Cortex of kidney (tissue), 1 donor: ENCODE measurements at places on chromosomes 11 and 22.

DNA sequence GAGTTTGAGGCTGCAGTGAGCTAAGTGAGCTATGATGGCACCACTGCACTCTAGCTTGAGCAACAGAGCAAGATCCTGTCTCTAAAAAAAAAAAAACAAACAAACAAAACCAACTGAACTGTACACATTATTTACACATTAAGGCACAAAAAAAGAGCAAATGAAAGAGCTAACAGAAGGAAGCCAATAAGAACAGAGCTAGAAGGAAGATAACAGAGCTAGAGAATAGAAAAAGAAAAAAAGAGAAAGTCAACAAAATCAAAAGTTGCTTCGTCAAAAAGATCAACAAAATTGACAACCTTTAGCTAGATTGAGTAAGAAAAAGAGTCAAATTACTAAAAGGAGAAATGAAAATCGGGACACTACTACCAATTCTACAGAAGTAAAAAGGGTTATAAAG is 25.0 kb downstream of the GUCD1 start:
- DNase-seq = no peak

DNA sequence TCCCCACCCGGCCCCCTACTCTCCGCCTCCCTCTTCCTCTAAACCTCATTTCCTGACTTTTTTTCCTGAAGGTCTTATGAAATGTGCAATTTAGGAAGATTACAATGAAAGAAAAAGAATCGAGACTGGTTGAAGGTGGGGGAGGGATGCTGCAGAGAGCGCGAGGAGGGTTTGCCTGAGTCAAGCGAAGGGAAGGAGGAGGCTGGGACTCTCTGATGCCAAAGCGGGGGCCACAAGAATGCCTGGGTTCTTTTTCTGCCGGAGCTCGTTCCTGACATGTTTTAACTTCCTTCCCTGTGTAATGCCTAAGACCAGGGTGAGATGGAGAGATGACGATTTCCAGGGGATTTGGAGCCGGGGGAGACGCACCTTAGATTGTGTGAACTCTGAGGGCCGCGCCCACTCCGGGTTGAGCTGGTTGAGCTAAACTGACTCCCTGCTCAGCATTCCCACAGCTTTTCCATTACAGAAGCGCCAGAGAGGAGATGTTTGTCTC is 270.5 kb upstream of the SORL1-AS1 start:
- DNase-seq = no peak

- DNase-seq = no peak
These were observed 46.0 kb downstream of the PPARA start for GRCh38 chr22:46196278-46196677.

DNA sequence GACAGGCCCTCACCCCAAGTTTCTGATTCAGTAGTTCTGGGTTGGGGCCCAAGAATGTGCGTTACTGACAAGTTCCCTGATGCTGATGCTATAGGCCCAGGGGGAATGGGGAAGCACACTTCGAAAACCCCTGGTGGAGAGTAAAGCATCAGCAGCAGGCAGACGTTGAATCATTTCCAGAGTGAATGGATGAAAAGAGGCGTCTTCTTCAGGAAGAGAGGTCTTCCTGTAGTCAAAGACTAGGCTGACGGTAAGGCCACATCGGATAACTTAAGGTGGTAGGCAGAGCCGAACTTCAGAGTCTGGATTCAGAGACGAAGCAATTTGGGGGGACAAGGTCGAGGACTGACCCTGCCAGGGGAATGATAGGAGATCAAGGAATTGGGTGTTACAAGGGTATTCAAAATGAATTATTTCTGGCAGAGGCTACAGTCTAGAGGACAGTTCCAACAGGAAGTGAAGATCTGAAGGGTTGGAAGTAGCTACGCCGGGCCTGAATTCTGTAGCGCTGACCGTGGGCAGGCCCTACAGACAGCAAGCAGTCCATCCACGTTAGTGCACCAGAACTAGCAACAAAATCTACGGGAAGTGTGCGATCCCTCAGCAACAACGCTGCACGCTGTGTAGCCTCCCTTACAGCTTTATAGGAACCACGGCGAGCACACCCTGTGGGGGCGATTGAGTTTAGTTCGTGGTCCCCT is 862 bp upstream of the CENATAC start:
- DNase-seq = no peak

- no peak for DNase-seq
These were observed 16.3 kb upstream of the CTSD start for GRCh38 chr11:1779806-1780699.

- no peak for DNase-seq
These were observed 14.5 kb upstream of the CYTH4 start for GRCh38 chr22:37267661-37268413.

- DNase-seq = no peak
These were observed 8.9 kb upstream of the OPCML start for GRCh38 chr11:133541021-133541719.

DNA sequence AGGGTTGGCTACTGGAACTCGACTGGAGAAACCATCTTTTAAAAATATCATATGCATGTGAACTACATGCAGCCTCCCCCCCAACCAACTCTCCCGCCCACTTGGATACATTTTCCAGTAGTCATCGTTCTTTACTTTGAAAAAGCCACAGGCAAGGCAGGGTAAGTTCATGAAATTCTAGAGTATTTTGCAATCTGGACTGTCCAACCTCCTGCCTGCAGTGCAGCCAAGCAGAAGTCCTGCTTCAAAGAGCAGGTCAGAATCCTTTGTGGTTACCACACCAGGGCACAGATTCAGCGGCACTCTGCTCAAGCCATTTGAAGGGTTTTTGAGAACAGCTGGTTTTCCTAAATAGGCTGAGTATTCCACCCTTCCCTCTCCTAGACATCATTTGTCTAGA is 12.1 kb downstream of the ELF5 start:
- no peak for DNase-seq

- no peak for DNase-seq
These were observed 11.4 kb downstream of the SLC35F2 start for GRCh38 chr11:107847184-107847583.

GRCh38 chr11:48124880-48125279 is 91.7 kb upstream of the OR4B1 start:
- DNase-seq = no peak

- no peak for DNase-seq
These were observed 42.8 kb downstream of the EXT2 start for GRCh38 chr11:44138286-44138685.

- DNase-seq = no peak
These were observed 32.3 kb downstream of the TMPRSS5 start for GRCh38 chr11:113673550-113674396.

- no peak for DNase-seq
These were observed 12.2 kb downstream of the BCL9L start for GRCh38 chr11:118913411-118914125.
